ENCODE measurements at places on chromosomes 5 and 9.

GRCh38 chr5:130337179-130337888 is 433.1 kb downstream of the CHSY3 start:
- DNase-seq: no peak

DNA sequence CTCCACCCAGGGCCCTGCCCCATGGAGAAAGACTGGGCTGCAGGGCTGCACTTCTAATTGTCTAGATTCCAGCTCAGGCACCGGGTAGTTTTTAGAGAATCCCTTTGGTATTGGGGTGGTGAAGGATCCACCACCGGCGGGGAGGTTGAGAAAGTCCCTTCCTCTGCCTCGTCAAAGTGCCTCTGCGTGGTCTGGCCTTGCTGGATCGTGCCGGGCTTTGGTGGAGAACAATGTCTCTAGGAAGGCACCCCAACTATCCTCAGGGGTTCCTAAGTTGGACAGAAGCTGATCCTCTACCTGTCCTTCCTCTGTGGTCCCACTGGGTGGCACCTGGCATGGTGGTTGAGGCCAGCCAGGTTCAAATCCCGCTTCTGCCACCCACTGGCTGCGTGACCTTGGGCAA is 7.3 kb upstream of the AMBP start:
- DNase-seq: no peak

DNA sequence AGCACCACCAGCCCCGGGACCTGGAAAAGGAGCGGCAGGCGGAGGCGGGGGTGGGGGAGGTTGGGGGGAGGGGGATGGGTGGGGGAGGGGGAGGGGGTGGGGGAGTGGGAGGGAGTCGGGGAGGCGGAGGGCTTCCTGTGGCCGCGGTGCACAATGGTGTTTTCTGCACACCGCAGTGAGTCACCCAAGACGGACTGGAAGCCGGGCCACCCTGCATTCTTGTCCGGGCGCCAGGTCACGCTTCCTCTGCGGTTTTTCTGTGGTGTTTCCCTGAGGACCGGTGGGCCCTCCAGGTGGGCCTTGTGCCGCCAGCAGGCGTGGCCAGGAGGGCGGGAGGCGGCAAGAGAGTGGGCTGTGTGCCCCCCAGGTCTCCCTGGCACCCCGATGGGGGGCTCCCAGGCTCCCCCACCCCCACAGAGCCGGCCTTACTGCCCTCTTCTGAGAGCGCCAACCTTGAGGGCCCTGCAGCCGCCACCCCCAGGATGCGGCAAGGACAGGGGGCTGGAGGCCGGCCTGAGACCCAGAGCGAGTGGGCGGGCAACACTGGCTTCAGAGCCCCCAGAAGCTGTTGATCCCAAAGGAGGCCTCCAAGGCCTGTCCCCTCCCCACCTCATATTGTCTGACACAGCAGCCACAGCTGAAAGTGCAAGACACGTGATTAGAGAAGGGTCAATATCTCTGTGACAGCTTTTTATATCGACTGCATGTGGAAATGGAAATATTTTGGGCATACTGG is 11.1 kb downstream of the EXD3 start:
- no peak for DNase-seq

- no peak for DNase-seq
These were observed 16.7 kb downstream of the PRLR start for GRCh38 chr5:35213608-35214007.

DNA sequence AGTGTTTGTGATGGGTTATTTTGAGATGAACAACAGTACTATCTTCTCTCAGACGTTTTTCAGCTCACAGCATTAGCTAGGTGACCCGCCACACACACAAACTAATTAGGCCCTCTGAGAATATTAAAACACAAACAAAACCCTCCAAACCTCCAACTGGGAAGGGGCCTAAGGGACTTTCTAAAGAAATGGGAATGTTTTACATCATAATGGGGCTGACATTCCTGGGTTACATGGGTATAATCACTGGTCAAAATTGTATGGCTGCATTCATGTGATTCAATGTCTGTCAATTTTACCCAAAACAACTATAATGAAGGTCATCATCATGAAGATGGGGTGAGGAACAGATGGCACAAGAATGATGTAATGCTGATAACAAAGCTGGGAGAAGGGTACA is 59.6 kb downstream of the SPTLC1 start:
- no peak for DNase-seq

DNA sequence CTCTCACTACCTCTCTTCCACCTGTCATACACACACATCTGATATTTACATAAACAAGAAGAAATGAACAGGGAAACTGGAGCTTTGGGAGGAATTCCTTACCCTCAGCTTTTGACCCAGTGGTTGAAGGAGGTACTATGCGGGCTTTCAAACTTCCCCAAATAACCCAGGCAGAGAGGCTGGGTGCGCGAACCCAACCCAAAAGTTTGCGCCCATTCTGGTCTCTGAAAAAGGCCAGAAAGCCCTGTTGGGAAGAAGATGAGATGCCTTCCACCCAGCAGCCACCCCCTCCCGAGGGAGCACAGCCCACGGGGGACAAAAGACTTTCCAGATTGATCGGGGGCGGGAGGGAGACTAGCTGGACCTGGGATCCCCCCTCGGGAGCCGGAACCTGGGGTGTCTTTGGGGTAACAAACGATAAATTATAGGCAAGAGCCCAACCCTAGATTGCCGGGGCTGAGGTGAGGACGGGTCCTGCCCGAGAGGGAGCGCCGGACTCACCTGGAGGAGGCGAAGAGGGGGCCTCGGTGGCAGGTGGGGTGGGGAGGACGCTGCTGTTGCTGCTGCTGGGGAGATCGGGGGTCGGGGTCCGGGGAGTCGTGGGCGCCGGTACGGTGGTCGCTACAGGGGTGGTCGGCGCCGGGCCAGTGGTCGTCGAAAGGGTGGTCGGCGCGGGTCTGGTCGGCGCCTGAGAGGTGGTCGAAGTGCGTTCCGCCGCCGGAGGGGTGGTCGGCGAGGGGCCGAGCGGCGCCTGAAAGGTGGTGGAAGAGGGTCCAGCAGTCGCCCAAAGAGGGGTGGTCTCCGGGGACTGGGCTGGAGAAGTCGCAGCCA is 798 bp downstream of the MEGF9 start:
- DNase-seq: no peak

Data from DMS79 treated with DMSO at 0.1 percent for 48 hours (cell line).